Lung (tissue), 17 donors: ENCODE measurements at places on chromosomes 4 and X. TPM values are rescaled to one million over a fixed set of nuclear protein-coding genes. Genes with fewer than 3 reads are reported as not detected.

The HERC6 gene
- 21.7 TPM for total RNA-seq

- no peak for DNase-seq
- H3K36me3 ChIP-seq, result no peaks in the 10 kb centered on the region
- H3K4me3 ChIP-seq, result no peak overlapping the region
- peaks cover 9% of the 10 kb centered on the region for H3K27me3 ChIP-seq
Observed at GRCh38 chrX:107760304-107761077, 15.1 kb downstream of the TSC22D3 start.

- H3K4me3 ChIP-seq, result no peak overlapping the region
- DNase-seq, result no peak
- no peaks in the 10 kb centered on the region for H3K4me1 ChIP-seq
- no peaks in the 10 kb centered on the region for H3K36me3 ChIP-seq
Observed at GRCh38 chr4:132956962-132957361, 192.1 kb upstream of the PCDH10 start.

DNA sequence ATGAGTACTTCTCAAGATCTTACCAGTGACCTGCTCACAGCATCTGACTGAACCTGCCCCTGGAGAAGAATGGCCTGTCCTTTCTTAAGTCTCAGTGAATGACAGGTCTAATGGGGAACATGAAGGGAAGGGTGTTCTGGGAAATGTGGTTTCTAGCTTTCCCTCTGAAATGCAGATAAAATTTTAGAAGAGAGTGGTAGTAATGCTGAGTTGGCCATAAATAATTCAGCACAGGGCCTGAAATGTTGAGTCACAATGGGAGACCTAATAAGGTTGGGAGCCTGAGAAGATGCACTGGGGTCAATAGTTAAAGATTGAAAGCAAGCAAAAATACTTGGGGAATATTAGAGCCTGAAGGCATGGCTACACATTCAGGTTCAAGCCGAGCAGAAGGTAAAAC, 214.9 kb upstream of the ARHGAP24 start:
- no peaks in the 10 kb centered on the region for H3K27me3 ChIP-seq
- no peaks in the 10 kb centered on the region for H3K4me1 ChIP-seq
- no peak overlapping the region for H3K4me3 ChIP-seq
- H3K36me3 ChIP-seq, result no peaks in the 10 kb centered on the region

- no peak overlapping the region for H3K4me3 ChIP-seq
- H3K4me1 ChIP-seq, result no peaks in the 10 kb centered on the region
- H3K27ac ChIP-seq, result no peak overlapping the region
- no peaks in the 10 kb centered on the region for H3K27me3 ChIP-seq
Observed at GRCh38 chr4:135325264-135325663, 1123.7 kb upstream of the PABPC4L start.
